ENCODE measurements at places on chromosomes 6 and 20.

DNA sequence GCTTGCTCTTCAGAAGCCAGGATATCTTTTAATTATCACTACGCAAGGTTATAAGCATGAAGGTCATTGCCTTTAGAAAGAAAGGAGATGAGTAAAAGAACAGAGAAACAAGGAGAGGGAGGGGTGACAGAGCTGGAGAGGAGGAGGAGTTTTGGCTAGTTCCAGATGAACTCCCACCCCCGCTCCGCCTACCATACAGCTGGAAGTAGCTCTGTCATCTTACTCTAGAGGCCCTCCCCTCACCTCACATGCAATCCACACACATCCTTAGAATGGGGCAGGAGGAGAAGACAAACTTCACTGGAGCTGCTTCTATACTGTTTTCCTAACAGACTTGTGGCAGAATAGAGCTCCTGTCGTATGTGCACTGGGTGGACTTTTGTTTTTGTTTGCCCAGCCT lies 144.7 kb downstream of the SCML4 start:
- no peak for DNase-seq

GRCh38 chr6:140979642-140980091 lies 1153.1 kb upstream of the GJE1 start:
- no peak for DNase-seq

DNA sequence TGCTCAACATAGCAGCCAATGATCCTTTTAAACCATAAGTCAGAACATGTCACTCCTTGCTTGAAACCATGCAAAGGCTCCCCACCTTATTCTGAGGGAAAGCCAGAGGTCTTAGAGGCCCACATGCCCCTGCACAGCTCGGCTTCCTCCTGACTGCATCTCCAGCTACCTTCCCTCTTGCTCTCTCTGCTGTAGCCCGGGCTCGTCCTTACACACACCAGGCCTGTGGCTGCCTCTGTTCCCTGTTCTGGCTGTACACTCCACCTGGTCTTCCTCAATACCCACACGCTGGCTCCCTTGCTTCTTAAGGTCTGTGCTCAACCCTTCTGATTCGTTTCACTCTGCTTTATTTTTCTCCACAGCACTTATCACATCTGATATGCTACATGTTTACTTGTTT lies 116.2 kb downstream of the TNFAIP3 start:
- no peak for DNase-seq

GRCh38 chr20:51258582-51259165 lies 235.8 kb upstream of the KCNG1 start:
- no peak for DNase-seq

GRCh38 chr6:14635195-14635594 lies 517.6 kb downstream of the CD83 start:
- no peak for DNase-seq

DNA sequence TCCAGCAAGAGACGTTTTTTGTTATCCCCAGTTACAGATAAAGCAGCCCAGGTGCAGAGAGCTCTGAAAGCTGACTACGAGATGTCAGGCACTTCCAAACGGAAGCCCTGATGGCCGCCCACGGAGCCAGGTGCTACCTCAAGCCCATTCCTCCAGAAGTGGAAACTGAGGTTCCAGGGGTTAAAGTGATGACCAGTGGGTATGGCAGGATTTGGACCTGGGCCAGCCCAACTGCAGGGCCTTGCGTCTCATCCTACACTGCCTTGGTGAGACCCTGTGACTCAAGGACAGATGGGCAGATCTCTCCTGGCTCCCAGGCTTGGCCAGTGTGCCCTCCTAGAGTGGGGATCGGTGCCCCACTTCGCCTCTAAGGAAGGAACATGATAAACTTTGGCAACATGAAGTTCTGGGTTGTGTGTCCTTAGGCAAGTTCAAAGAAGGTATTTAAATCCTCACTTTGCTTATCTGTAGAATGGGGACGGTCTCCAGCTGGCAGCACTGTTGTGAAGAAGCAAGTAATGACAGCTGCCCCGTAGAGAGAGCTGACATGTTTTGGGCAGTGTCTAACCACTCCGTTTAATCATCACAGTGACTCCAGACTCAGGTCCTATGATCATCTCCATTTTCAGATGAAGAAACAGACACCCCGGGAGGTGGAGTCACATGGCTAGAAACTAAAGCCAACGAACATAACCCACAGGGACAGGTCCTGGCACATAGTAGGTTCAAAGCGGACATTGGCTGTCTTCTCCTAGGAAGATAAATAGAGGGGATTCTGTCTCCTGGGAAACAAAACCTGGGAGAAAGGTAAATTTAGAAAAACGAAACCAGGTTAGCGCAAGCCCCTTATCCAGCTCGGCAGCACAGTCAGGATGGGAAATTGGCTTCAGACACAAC lies 34.4 kb upstream of the CDH22 start:
- DNase-seq = no peak

DNA sequence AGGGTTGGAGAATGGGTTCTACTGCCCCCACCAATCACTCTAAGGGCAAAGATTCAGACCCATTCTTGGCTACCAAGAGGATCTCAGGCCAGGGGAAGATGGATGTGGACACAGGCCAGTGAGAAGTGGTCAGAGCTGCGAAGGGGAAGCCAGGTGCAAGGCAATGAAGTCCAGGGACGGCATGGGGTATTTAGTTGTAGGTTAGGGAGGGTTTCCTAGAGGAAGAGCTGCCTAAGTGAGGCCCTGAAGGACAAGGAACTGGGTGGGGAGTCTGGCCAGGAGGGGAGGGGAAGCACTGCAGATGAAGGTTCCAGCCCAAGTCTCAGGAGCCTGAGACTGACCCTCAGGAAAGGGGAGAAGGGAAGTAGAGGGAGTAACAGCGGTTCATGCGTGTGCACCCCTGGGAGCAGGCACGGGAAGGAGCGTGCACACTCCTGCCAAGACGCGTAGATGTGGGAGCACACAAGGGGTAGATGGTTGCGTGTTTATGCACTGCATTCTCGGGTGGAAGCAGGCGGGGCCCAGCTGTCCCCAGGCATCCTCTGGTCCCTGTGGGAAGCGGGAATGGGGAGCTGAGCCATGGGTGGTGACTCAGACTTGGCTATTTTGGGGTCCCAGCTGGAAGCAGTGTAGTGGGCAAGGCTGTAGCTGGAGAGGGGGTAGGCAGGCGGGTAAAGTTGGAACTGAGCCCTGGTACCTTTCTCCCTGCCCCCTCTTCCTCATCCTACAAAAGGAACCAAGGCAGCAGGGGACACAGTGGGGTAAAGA lies 3.3 kb downstream of the ACTL10 start:
- peak; percentile 62 for DNase-seq

DNA sequence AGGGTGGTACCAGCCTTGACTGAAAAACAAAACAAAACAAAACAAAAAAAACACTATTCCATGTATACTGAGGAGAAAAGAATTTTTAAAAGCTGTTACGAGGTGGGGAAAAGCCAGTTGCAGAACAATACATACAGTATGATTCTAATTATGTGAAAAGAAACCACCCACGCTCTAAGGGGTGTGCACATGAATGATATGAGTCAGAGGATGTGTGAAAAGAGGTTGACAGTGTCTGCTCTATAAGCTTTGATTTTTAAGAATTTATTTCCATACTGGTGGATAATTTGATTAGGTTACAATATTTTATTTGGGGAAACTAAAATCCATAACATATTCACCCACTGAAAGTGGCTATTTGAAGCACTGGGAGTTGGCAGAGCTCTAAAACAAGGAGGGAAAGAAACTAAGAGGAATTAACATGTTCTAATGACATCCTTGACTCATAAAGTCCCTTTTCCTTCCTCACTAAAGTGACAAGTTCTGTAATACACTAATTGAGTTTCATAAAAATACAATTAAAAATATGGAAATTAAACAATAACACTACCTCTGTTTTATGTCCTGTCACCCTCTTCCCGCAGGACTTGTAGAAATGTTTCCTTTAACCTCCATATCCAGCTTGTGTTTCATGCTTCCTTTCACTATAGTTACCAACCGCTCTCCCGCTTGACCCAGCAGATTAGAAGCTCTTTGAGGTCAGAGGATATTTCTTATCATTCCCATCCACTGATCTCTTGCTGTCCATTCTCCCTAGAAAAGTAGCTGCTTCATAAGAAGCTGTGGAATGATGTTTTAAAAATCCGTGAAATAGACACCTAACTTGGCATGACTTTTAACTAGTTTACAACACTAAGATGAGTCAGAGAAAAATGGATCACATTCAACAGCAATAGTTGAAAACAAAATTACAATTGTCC lies 118.6 kb upstream of the CCDC28A start:
- no peak for DNase-seq

DNA sequence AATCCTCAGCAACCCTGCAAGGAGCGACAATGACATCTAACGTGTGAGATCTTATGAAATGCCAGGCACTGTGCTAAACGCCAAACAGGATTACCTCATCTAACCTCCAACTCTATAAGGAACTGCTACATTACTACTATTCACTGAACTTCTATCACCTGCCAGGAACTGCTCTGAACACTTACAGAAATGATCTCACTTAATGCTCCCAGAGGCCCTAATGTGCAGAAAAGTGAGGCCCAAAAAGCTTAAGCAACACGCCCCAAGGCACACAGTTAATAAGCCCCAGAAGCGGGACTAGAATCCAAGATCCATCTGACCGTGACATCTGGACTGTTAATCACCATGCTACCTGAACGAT lies 28.5 kb downstream of the TRAM2 start:
- DNase-seq = no peak

GRCh38 chr6:37104824-37105147 lies 65.2 kb upstream of the PIM1 start:
- no peak for DNase-seq

DNA sequence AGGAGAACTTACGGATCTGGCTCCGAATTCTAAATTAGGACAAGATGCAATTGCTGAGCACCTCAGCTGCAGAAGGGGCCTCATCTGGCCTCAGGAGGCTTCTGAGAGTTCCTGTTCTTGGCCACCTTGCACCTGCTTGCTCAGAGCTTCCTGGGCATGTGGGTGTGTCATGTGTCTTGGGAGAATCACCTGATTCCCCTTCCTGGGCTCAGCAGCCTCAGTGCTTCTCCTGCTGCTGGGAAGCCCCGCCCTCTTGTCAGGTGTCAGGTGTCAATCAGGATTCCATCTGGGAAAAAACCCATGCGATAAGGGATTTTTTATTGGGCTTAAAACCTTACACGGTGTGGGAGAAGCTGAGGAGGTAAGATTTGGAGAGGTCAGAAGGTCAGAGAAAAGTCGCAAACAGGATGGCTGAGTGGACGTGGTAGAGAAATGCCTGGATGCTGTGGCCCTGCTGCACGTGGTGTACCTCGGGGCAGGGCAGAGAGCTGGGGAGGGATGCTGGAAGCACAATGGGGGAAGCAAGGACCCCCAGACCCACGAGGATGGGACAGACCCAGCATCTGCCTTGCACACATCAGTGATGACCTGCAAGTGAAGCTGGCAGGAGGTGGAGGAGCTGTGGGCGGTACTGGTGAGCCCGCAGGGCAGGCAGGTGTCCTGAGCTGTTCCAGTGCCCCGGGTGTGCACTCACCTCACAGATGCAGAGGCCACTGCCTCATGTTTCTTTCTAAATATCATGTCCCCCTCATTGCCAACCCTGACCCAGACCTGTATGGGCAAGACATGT lies 170.8 kb downstream of the CDH4 start:
- no peak for DNase-seq

- no peak for DNase-seq
Measured at GRCh38 chr6:155248008-155249001, 15.5 kb upstream of the CLDN20 start.

GRCh38 chr6:108497883-108498282 lies 62.8 kb upstream of the FOXO3 start:
- DNase-seq = no peak

GRCh38 chr20:53036992-53037391 lies 64.8 kb downstream of the TSHZ2 start:
- no peak for DNase-seq

GRCh38 chr6:110816677-110817076 lies 1.4 kb upstream of the CDK19 start:
- DNase-seq = no peak

GRCh38 chr20:1505871-1506270 lies 14.7 kb upstream of the SIRPB2 start:
- no peak for DNase-seq

- no peak for DNase-seq
Measured at GRCh38 chr20:3563548-3564177, 92.8 kb downstream of the ATRN start.

DNA sequence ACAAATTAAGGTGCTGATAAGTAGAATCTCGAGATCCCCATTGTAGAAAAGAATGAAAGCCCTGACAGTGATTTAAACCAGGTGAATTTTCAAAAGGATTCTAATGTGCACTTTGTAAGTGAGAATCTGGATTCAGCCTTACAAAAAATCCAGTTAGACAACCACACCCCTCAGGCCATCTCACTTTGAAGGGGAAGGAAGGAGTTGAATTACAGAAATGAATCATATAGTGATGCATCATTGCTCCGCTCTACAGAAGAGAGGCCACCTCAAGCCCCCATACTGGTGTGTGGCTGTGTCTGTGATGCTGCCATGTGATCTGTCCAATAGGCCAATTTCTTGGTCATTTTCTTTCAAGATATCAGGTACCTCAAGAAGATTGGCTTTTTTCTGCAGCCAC lies 85.5 kb upstream of the NT5E start:
- no peak for DNase-seq

- DNase-seq = no peak
Measured at GRCh38 chr6:53302678-53303360, 45.9 kb downstream of the ELOVL5 start.

DNA sequence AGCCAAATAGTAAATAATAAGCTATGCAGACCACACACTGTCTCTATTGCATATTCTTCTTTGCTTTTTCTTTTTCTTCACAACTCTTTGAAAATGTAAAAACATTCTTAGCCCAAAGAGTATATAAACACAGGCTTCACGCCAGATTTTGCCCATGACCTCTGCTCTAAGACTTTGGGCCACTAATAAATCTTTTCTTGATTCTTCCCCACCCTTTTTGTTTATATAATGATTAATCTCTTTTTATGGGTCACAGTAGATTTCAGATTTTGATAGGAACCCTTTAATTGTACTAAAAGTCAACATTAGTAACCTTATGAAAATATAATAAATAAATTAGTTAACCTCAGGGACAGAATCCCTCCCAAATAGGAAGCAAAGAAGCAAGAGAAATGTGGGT lies 15.8 kb upstream of the ENPP5 start:
- DNase-seq = no peak

DNA sequence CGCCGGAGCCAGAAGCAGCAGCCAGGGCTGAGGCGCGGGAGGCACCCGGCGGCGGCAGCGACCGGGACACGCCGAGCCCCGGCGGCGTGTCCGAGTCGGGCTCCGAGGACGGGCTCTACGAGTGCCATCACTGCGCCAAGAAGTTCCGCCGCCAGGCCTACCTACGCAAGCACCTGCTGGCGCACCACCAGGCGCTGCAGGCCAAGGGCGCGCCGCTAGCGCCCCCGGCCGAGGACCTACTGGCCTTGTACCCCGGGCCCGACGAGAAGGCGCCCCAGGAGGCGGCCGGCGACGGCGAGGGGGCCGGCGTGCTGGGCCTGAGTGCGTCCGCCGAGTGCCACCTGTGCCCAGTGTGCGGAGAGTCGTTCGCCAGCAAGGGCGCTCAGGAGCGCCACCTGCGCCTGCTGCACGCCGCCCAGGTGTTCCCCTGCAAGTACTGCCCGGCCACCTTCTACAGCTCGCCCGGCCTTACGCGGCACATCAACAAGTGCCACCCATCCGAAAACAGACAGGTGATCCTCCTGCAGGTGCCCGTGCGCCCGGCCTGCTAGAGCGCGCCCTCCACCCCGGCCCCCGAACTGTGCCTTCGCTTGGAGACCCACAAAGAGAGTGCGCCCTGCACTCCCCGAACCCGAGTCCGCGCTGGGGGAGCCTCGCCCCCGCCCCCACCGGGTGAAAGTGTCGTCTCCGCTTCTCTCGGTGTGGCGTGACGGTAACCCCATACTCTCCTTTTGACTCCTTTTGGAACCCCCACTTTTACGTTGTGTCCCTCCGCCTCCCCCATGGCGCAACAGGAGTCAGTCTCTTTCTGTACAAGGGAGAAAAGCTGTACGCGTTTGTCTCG lies 1.6 kb downstream of the INSM1 start:
- DNase-seq = no peak

Measured in pancreas (tissue), 10 donors.